ENCODE measurements at places on chromosomes 13 and 19.

GRCh38 chr13:43057653-43058317 lies 34.4 kb downstream of the DNAJC15 start:
- DNase-seq, result peak; percentile 84

DNA sequence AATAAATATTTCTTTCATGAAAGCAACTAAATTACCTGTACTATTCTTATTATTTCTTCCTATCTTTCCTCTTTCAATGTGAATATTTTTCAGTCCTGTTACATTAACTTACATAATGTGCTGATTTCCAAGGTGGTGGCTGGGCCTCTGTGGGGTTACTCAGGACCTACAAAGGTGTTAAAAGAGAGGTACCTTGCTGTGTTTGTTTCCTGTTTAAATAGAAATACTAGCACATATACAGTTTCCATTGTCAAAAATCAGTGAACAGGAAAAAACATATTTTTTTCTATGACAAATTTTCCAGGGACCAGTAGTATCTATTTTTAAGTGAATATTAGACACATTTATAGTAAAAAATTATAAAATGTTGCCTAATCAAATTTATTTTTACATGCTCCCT lies 8.7 kb upstream of the PCDH9 start:
- no peak for DNase-seq

- DNase-seq, result no peak
Observed at GRCh38 chr13:106143930-106144709, 391.3 kb downstream of the EFNB2 start.

GRCh38 chr19:8665468-8666213 lies 33.0 kb downstream of the ACTL9 start:
- no peak for DNase-seq

DNA sequence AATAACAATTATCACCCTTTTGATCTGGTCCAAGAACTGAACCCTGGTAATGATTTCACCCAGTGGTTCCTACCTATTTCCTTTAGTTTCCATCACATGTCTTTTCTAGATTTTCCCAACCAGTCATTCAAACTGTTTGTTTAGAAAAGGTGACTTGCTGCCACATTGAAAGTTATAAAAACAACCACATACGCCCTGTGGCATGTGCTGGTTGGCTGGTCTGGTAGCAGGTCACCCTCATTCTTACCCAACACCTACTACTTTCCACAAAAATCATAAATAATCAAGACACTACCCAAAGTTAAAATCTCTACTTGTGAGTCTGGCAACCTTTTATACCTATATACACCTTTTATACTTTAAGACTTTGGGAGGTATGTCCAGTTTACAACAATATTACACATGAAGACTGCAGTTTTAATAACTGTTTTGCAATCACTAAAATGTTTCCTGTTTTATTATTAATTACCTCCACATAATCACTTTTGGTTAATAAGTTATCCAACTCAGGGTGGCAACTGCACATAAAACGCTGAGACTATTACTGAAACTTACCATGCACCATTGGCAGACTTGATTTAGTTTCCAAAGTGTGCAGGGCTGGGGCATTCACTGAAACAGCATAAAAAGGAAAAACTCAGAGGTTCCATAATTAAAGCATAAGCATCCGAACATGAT lies 38.9 kb downstream of the DZIP1 start:
- no peak for DNase-seq

- DNase-seq, result no peak
Observed at GRCh38 chr19:18171605-18172327, 1.8 kb upstream of the IFI30 start.

- DNase-seq, result no peak
Observed at GRCh38 chr19:38304866-38305429, 897 bp downstream of the C19orf33 start.

- no peak for DNase-seq
Observed at GRCh38 chr13:59672445-59672844, 491.3 kb downstream of the DIAPH3 start.

DNA sequence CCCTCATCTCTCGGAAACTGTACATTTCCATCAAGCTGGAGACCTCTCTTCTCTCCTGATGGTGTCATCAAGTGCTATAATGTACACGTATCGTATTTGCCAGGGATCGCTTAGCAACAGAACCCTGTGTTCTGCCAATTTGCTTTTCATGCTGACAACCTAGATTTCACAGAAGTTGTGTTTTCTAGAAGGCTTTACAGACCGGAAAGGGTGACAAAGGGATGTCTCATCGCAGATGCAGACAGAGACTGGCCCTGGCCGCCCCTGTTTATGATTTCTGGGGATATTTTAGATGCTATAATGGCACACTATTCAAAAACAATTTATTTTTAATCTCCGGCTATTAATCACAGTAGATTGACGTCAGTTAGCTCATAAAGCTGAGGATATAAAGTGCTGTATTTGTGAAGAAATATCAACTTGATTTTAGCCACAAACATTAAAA lies 291.4 kb downstream of the IRS2 start:
- DNase-seq, result no peak

DNA sequence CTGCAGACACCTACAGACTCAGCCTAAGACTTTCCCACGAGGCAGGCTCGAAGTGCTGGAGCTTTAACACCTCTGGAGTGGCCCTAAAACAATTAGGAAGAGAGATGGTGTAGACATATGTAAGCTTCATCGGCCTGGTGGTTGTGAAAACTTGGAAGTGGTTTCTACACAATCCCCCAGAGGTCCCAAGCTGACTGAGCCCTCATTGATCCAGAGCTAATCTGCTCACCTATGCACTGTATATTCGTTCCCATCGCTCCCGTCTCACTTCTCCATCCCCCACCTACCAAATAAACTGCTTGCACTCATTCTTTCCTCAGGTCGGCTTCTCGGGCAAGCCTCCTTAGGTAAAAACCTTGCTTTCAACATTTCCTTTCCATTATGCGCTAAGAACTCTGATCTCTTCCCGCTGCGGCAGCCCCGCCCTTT lies 767 bp upstream of the ZNF793 start:
- no peak for DNase-seq

DNA sequence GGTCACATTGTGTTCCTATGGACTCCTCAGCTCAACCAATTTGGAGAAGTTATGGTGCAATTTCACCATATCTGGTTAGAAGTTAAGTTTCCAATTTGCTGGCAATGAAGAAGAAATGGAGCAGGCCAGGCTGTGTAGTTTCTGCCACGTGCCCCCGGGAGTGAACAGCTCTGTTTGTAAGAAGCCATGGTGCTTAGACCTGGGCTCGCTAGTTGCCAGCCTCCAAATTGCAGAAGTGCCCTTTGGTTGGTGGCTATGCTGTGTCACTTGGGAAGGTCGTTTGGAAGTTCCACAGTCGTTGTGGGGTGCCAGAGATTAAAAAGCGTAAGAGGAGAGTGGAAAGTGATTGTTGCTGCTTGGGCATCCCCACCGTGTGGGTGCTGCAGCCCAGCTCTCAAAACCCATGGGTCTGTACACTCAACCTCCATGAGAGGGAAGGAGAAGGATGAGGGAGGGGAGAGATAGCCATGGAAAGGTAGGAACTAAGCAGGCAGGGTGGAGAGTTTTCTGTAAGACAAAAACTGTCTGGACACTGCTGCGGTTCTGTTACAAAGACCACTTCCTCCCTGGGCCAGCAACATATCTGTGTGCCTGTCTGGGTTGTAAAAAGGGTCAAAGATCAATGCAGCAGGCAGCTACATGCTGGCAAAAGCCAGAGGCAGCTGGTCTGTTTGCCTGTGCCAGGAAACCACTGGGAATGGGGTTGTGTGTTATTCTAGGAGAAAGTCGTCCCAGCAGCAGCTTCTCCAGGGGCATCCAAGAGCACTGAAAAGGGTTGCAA lies 10.8 kb downstream of the ALOX5AP start:
- no peak for DNase-seq

GRCh38 chr19:10766671-10767201 lies 48.9 kb downstream of the DNM2 start:
- no peak for DNase-seq

DNA sequence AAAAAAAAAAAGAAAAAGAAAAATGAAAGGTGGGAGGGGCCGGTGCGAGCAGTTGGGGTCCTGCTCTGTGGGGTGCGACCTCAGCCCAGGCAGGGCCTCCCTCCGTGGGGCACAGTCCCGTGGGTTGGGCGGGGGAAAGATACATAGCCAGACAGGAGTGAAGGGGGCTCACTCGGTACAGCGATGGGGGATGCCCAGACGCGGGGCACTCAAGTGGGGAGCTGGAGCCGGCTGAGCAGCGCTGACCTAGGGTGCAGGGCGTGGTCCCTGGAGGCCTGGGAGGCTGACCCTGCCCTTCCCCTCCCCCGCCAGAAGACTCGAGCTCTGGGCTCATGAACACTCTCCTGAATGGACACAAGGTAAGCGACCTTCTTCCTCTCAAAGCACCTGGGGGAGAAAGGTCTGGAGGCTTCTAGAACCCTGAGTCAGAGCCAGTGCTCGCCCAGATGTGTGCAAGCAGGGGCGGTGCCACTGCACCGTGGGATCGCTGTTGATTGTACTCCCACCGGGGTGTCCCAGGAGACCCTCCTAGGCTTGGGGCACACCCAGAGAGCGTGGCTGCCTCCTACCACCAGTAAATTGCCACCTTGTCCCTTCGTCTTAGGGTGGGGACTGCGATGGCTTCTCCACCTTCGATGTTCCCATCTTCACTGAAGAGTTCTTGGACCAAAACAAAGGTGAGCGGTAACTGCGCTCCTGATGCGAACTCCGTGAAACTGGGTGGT lies 3.4 kb downstream of the HMG20B start:
- DNase-seq, result no peak

DNA sequence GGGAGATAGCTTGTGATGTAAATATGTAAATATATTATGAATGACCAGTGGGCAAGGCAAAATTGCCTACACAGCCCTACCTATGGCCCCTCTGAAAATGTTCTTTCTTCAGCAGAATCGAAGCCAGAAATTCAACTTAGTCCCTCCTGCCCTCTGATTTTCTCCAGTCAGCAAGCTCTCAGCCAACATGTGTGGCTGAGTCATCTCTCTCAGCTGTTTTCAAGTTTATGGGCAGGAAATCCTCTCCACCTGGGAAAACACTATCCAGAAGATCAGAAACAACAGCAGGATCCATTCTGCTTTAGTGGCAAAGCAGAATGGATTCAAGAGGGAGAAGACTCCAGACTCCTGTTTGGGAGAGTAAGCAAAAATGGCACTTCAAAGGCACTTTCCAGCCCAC lies 8.9 kb upstream of the ZNF527 start:
- DNase-seq, result no peak

GRCh38 chr19:51168564-51169282 lies 26.6 kb downstream of the SIGLEC7 start:
- no peak for DNase-seq

DNA sequence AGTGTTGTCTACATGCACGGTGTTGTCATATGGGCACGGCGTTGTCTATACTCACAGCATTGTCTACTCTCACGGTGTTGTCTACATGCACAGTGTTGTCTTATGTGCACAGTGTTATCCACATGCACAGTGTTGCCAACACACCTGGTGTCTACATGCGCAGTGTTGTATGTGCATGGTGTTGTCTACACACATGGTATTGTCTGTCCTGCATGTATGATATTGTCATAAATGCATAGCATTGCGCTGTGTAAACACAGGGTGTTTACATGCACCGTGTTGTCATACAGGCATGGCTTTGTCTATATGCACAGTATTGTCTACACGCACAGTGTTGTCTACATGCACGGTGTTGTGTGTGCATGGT lies 6.8 kb downstream of the ADPRHL1 start:
- DNase-seq, result no peak

DNA sequence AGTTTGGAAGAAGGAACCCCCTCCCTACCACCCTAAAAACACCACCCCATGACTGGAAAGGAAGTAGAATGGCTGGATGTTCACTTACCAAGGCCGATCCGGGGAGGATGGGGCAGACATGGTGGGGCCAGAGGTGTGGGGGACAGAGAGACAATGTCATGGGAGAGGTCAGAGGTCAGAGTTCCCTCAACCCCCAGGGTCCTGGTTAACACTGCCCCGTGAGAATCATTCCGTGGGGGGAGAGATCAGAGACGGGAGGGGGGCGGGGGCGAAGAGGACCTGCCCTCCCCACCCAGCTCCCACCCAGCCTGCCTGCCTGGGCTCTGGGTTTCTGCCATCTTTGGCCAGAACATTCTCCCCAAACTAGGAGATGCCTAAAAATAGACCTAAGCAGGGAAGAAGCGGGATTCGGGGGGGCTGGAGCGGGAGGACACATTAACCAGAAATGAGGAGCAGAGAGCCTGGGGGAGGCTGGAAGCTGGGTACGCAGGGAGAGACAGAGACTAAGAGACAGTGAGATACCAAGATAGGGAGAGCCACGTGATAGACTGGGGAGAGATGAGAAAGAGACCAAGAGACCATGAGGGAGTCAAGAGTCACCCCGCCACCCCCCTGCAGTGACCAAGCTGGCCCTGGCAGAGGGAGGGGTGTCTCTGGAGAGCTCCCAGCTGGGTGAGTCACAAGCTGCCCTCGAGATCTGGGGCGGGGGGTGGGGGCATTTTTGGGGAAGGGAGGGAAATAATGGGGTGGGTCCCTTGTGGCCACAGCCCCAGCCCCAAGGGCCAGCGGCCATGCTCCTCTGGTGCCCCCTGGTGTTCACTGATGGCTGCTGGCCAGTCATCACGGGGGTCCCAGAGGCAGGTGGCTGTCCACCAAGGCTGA lies 6.1 kb upstream of the KANK2 start:
- no peak for DNase-seq

DNA sequence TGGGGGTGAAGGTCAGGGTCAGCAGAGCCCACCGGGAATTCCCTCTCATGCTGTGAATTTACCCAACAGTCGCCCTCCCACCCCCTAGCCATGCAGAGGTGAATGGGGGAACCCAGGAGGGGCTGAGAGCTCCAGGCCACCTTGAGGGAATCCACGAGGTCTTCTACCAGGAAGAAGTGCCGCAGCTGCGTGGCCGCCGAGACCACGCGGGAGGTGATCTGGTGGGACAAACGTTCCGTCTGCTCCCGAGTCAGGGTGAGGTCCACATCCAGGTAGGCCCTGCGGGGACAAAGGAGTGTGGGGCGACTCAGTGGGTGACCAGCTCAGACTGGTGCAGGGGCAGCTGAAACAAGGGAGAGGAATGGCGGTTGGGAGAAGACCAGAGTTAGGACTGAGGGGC lies 8.1 kb downstream of the RTN2 start:
- DNase-seq, result no peak

- DNase-seq, result no peak
Observed at GRCh38 chr19:8826371-8826770, 5.7 kb downstream of the ZNF558 start.

- DNase-seq, result no peak
Observed at GRCh38 chr13:80126389-80127068, 214.4 kb downstream of the SPRY2 start.

DNA sequence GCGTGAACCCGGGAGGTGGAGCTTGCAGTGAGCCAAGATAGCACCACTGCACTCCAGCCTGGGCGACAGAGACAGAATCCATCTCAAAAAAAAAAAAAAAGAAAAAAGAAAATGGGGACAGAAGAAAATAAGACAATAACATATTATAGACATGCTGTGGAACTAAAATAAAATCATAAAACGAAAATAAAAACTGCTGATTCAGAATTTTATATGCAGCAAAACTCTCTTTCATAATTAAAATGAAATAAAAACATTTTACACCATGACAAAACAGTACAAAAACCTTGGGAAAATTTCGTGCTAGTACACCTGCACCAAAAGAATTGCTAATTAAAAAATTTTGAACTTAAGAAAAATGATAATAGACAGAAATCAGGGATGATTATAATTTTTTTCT lies 2245.1 kb downstream of the PCDH9 start:
- no peak for DNase-seq

- no peak for DNase-seq
Observed at GRCh38 chr19:42514449-42514848, 13.8 kb downstream of the CEACAM1 start.

All from naive thymus-derived CD4-positive, alpha-beta T cell (primary cell).